ENCODE measurements at places on chromosomes 6 and 20.

DNA sequence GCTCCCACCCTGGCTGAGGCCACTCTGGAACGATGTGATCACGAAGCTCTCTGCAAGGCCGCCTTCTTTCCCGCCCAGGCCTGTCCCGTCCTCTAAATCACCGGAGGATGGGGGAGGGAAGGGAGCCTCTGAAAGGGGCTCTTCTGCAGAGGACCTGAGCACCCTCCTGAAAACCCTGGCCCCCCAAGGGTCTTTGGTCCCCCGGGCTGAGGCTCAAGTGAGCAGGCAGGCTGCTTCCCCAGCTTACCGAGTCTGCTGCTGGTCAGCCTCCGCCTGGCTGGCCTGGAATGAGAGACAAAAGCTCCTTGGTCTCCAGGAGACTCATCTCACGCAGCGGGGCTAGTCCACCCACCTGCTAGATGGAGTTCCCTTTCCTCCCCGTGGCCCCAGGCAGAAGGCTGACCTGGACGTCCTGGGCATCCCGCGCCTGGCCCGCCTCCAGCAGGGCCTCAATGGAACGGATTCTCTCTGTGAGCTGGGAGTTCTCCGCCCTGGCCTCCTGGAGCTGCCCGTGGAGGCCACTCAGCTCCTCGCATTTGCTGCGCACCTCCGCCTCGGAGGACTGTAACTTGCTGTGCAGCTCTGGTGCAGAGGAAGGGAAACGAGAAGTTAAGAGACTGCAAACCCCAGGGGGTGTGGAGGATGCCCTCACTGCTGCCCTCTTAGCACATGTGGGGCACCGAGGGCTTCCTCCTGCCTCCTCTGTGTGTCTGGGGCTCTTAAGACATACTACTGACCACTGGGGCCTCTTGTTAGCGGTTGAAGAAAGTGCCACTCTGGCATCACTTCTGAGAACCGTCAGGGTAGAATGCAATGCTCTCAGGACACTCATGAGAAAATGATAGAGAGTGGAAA lies 54.7 kb downstream of the RRBP1 start:
- no peak for DNase-seq

GRCh38 chr20:59120491-59120890 lies 43.1 kb upstream of the ZNF831 start:
- no peak for DNase-seq

- no peak for DNase-seq
Measured at GRCh38 chr20:44736170-44737021, 9.3 kb upstream of the KCNK15 start.

DNA sequence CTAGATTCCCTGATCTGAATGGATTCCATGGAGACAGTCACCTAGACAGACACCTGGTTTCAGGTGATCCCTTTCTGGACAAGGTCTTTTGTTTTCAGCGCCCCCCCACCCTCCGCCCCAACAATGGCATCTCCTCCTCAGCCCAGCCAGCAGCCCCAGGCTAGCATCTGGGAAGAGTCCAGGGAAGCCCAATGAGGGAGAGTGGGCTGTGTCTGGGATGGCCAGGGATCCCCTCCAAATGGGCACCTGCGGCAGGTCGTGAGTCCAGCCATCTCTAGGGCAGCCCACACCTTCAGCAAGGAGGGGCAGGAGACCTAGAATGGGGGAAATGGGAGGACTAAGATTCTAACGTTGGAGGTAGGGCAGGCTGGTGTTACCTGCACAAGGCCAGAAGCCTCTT lies 1.2 kb upstream of the SLC24A3 start:
- DNase-seq = no peak

GRCh38 chr6:102679865-102680264 lies 1286.4 kb downstream of the GRIK2 start:
- DNase-seq = no peak

GRCh38 chr20:9294041-9294440 lies 220.3 kb upstream of the LAMP5 start:
- DNase-seq = no peak

DNA sequence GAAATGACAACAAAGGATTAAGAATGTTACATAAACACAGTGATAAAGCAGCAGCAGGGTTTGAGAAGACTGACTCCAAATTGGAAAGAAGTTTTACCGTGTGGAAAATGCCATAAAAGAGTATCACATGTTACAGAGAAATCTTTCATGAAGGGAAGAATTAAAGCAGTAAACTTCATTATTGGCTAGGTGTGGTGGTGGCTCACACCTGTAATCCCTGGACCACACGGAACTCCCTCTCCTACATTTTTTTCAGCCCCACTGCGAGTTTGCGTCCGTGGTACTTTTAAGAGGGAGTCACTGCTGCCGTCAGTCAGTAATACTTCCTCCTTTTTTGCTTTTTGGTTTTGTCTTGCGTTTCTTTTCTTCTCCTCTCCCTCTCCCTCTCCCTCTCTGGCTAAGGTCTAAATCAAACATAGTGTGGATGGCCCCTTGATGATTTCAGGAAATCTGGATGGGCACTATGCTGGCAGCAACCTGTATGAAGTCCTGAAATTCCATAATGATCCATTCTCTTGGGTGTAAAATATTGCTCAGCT lies 112.3 kb downstream of the MAN1A1 start:
- no peak for DNase-seq

- no peak for DNase-seq
Measured at GRCh38 chr6:39256294-39256940, 27.1 kb upstream of the KCNK5 start.

DNA sequence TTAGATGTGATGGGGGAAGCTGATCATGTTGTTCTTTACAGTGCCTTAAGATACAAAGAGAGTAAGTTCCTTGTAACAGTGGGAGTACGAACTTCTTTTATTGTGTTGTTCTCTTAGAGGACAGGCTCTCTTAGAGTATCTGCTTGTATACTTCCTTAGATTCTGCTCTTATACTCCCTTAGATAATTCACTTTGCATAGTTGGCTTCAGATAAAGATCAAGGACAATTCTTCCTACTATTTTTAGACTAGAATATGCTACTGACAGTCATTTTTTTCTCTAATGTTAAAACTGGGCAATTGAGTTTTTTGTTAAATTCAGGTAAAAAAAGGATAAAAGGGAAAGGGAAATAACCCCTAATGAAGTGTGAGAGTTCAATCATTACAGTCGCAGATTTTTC lies 138.7 kb downstream of the MYB start:
- DNase-seq = no peak

GRCh38 chr20:42134265-42135098 lies 516.3 kb upstream of the CHD6 start:
- DNase-seq = no peak

GRCh38 chr20:46477225-46477624 lies 36.1 kb downstream of the ZNF334 start:
- DNase-seq = no peak

DNA sequence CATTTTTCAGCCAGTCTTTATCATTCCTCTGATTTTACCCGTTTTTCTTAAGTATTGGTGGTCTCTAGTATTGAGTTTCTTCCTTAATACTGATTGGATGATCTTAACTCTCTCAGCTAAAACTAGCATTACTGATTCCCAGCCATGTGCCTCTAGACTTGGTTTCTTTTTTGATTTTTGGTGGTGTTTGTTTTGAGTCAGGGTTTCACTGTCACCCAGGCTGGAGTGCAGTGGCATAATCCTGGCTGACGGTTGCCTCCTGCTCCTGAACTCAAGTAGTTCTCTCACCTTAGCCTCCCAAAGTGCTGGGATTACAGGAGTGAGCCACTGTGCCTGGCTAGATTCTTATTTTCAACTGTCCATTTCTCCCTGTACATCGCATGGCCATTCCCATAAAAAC lies 24.9 kb downstream of the DPPA5 start:
- no peak for DNase-seq

DNA sequence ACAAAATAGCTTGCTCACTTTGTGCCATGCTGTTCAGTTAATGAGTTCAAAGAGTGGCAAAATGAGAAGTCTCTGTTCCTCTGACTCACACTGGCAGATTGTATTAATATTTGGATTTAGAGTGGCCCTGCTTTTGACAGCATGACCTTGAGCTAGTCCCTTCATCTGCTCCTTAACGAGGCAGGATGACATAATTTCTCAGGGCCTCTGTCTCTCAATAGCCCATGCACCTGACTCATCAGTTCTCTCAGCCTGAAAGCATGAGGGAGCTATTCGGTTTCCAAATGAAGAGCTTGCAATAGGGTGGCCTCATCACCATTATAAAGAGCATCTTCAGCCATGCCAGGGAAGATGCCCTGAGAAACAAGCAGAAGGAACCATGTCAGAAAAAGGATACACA lies 38.2 kb downstream of the CAP2 start:
- no peak for DNase-seq

- peak; percentile 33 for DNase-seq
Measured at GRCh38 chr6:4355241-4355640, 219.9 kb upstream of the ECI2 start.

DNA sequence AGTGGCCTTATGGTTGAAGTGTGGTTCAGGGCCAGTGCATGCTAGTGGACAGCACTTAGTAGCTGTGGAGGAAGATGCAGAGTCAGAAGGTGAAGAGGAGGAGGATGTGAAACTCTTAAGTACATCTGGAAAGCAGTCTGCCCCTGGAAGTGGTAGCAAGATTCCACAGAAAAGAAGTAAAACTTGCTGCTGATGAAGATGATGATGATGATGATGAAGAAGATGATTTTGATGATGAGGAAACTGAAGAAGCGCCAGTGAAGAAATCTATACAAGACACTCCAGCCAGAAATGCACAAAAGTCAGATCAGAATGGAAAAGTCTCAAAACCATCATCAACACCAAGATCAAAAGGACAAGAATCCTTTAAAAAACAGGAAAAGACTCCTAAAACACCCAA lies 28.9 kb downstream of the MDFI start:
- no peak for DNase-seq

DNA sequence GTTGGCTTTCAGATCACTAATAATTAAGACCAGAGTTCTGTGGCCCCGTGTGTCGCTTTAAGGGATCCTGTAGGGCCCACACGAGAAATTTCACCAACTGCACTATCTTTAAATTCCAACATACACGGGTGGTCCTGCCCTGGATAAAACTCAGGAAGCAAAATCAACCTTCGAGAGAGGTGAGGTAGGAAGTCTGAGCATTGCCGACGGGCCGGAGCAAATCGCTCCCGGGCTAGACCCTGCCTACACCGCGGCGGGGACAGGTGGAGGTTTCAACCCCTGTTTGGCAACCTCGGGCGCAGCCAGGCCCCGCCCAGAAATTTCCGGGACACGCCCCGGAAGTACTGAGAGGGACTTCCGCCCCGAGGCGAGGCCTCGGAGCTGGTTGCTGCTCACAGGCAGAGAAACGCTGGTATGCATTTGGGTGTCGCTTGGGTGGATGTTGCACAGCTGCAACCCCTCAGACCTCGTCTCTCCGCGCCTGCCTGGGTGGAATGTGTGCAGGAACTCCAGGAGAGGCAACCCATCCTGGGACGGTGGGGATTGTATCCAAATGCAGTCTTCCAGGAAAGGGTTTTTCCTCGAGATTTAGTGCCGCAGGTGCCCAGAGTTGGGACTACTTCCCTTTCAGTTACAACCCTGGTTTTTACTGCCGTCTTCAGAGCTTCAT lies 19.9 kb downstream of the ZKSCAN8 start:
- peak; percentile 22 for DNase-seq

DNA sequence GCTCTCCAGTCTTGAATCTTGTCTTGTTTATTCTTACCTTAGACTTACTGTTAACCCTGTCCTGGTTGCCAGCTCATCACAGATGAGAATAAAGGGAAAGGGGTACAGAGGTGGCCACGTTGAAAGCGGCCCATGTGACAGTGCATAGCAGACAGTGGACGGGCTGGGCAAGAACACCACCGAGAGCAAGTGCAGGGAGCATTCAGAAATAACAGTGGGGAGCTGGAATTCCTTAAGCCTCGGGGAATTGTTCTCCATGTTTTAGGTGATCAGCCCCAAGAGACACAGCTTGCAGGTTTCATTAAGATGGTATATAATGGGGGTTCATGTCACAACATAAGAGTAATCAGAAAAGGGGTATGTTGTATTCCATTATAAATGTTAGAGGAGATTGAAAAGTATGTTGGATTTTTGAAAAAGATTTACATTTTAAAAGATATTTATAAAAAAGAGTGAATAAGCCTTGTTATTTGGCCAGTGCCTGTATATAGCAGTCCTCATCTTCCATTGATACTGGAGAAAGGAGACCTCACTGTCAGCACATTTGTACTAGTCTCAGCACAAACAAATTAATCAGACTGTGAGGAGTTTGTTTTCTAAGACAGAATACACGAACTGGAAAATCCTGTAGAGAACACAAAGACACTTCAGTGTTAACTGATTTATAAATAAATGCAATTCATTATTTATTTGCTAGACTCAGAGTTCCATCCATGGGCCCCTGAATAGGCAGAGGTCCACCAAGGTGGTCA lies 35.4 kb downstream of the VAPB start:
- no peak for DNase-seq

- no peak for DNase-seq
Measured at GRCh38 chr6:150634176-150634963, 34.7 kb downstream of the PLEKHG1 start.

DNA sequence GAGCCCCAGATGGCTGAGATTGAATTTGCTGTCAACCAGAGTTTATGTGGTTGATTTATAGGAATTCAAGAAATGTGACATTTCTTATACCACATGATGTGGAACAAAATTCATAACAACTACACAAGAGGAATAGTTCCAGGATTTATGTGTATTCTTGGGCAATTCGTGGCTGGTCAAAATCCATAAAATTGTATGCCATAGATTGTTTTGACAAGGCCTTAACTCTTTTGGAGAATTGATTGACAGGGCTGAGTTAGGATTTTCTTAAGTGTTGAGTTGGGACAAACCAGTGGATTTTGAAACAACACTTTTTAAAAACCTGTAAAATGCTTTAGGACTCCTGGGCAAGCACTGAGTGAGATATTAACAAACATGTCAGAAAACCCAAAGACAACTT lies 19.4 kb upstream of the SLC2A12 start:
- DNase-seq = no peak

DNA sequence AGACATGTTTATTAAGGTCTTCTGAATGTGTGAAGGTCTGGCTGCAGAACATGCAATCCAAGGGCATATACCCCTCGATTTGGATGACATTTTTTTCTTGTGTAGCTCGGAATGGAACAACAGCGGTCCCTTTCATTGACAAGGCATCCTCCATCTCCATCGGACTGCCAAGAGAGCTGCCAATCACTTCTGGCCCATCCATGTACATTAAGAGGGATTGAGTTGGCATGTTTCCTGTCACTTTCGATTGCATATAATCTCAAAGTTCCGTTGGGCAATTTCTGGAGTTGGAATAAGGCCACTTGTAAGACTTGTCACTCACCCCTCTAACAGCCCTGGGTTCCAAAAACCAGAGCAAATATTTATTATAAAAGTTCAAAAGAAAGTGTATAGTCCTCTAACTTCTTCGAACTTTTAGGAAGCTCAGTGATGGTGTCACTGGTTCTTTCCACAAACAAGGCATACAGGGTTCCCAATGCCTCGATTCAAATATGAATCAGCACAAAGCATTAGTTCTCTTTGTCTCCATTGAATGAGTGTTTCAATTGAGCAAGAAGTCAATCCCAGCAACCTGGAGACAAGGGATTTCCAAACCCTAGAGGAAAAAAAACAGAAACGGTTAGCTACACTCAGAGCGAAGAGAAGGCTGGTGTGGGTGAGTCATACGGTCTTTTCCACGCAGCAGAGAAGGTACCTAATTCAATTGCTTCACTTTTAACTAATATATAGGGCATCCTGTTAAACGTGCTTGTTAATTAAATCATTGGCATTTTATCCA lies 10.9 kb downstream of the ZNF217 start:
- no peak for DNase-seq

GRCh38 chr6:11224966-11225463 lies 7.5 kb downstream of the NEDD9 start:
- no peak for DNase-seq
